ENCODE measurements at places on chromosomes 5 and 9.

DNA sequence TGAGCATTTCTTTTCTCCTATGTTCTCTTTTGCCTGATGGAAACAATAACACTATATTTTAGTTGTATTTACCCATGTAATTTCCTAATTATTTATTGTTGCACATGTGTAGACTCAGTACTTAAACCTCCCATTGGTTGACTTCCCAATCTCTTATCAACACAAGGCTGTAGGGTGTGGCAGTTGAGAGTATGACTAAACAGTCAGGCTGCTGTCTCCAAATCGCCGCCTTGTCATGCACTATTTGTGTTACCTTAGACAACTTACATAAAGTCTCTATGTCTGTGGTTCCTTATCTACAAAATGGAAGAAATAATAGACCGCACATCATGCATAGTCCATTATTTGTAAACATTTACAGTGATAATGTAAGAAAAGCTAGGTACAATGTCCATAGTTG, 68.9 kb upstream of the EFNA5 start:
- DNase-seq = no peak

DNA sequence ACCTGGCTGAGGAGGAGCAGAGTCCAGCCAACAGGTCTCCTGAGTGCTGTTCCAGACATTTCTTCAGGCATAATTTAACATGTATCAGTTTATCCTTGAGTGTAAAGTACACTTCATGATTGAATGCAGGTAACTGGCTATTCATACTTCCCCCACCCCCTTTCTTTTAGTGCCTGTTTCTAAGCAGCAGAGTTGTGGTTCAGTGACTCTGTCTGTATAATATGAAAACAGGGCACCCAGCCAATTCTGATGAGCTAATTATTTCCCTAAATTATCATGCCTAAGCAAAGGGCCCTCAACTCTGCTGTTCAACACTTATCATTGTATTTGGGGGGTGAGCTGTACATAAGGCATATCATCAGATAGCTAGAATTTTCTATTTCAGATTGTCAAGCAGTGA, 51.9 kb upstream of the ZSWIM6 start:
- no peak for DNase-seq

DNA sequence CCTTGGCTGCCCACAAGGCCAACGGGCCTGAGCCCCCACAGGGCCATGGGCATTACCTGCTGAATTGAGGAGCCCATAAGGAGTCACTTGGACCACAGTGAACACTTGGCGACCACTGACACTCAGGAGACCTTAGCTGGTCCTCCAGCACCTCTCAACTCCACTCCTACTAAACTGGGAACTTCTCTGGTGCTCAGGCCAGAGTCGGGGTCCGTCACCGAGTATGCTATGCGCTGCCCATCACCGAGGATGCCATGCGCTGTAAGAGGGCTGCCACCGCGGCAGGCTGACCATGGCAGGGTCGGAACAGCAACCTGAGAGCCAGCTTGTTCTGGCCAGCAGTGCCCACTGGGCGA, 600 bp upstream of the SQSTM1 start:
- DNase-seq = no peak

GRCh38 chr9:93827545-93828330, 127.4 kb downstream of the BARX1 start:
- peak; percentile 57 for DNase-seq

GRCh38 chr5:40776658-40776977, 20.9 kb upstream of the TTC33 start:
- DNase-seq = no peak

DNA sequence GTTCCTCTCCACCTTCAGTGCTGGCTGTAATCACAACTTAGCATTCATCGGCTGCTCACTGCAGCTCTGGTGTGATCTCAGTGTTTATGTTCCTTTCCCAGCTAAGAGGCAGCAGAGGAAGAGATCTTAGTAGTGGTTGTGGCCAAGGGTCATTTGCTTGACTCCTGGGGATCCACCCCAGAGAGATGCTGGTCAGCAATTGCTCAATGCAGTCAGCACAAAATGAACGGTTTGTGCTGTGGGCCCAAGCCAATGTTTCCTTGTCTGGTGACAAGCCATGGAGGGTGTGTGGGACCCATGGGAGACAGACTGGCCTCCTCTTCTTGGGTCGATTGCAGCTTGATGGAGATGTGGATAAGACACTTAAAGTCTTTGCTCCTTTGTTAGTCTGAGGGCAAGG, 16.1 kb upstream of the FRMD3 start:
- DNase-seq = no peak

GRCh38 chr5:125215593-125215992, 469.2 kb upstream of the ZNF608 start:
- no peak for DNase-seq
